ENCODE measurements at places on chromosomes 4 and X.

DNA sequence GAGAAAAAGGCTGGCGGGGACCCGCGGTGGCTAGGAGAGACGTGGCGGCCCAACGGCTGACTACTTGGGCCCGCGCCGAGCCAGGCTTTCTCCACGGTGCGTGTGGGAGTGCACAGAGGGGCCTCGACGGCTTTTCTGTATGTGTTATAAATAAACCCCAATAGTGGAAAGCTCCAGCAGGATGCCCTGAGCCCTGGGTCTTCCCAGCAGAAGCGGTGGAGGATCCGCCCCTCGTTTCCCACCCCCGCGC, 268 bp upstream of the PRRG1 start:
- peak; percentile 71 for DNase-seq

DNA sequence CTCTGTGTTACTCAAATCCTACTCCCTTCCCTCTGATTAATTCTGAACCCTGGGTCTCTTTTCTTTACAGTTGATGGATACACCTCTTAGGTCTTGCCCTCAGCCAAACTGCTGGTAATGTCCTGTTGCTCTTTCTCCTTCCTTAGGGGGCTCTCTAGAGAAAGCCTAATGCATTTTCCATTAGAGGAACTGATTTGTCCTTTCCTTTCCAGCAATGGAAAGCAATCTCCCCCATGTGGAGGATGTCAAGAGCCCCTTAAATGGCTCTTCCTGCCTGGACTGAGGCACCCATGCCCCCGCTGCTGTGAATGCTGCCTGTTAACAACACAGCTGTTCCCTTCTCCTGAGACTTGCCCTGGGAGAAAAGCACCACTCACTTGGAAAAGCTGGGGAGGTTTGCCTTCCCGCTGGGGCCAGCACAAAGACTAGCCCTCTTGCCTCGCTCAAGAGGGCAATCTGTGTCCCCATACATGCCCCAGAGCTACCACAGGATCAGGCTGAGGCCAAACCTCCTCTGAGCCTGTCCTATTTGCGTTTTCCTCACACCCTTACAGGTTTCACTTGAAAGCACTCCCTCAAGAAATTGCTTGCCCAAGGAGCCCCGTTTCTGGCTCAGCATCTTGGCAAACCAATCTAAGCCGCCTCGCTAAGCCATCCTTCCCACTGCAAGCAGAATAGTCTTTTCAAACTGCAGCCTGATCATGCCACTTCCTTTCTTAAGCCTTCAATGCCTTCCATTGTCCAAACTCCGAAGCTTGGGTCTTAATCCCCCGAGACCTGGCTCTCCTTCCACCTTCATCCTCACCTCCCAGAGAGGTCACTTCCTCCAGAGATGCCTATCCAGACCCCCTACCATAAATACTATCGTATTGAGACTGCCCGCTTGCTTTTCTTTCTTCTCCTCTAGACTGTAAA, 23.2 kb upstream of the SMIM20 start:
- no peak for DNase-seq

DNA sequence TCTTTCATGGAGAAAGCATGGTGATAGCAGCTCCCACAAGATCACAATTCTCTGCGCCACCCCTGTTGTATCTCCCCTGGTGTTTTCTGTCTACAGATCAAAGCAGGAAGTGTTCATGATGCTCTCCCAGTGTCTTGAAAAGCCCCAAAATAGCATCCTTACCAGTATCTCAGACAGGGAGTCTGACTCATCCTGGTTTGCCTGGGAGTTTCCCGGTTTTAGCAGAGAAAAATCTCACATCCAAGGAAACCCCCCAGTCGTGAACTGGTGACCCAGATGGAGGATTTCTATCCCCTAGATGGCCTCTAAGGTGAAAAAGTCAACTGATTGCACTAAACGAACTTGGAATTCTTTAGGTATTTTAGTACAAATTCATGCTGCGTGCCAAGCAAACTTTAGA, 64.3 kb upstream of the NR0B1 start:
- DNase-seq: no peak

DNA sequence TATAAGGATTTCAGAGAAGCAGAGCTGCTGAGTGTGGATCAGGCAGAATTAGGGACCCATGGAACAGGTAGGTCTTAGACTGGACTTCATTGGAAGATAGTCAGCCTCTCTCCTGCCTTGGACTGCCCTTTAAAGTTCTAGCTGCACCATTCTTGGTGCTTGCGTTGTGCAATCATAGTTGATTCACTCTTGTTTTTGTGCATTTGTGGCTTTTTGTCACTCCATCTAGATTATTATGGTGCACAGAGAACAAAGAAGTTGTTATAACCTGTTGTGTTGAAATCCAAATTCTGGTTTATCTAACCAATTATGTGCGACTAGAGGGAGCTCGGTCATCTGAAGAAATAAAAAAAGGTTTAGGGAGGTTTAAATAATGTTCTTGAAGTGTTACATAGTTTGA, 59.3 kb downstream of the JADE1 start:
- DNase-seq: no peak

DNA sequence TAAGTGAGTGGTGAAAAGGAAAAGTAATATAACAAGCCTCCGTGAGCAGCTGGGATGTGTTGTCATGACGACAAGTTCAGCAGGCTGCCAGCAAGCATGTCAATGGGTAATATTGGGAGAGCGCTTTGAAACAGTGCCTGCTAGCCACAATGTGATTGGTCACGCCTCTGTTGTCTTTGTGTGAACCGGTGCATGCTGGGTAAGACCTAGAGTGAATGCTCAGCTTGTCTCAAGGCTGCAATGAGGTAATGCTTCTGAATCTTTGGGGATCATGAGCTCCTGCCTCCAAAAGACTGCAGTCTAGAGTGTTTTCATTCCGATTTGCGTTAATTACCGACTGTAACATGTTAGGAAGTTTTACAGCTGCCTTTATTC, 54.9 kb downstream of the STOX2 start:
- no peak for DNase-seq
